ENCODE measurements at places on chromosomes 2 and 18. TPM values are rescaled to one million over a fixed set of nuclear protein-coding genes. Genes with fewer than 3 reads are reported as not detected.

DNA sequence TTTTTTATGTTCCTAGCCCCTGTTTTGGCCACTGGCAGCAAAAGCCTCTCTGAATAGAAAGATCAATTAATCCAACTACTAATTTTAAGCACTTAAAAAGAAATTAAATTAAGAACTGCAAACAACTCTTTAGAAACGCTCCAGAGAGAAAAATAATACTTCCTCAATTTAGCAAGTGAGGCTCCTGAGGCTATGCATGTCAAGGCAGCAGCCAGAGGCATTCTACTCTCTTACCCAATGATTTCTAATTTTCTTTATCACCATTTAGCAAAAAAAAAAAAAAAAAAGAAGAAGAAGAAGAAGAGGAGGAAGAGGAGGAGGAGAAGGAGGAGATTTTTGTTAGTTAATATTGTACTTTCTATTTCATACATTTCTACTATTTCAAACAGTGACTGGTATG lies 68.5 kb downstream of the TMEM237 start:
- DNase-seq = no peak

DNA sequence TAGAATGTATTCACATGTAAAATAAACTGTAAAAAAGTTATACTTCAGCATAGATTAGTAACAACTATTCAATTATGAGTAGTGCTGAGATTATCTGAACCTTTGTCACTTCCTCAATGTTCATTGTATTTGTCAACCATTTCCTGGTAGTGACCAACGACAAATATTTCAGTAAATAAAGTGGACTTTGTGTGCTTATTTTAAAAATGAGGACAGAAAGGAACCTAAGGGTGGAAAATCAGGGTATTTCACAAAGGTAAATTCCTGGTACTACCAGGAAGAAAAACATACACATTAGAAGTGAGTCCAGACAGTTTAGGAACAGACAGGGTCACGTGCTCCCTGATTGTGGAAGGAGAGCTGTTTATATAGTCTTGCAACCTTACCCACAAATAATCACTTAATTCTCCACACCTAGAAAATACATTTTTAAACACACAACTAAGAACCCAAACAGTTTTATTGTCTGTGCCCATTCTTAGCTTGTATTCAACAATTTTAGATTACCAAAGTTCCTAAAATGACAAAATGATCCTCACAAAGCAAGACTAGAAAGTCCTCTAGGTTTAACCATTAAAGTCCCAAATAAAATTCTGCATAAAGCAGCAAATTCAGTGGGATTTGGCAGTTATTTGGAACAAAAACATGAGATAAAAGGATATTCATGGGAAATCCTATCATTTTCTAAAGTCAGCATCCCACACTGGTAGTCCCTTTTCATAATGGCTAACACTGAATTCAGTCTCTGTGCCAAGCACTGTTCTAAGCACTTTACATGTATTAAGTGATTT lies 28.2 kb downstream of the PELI1 start:
- DNase-seq = no peak

DNA sequence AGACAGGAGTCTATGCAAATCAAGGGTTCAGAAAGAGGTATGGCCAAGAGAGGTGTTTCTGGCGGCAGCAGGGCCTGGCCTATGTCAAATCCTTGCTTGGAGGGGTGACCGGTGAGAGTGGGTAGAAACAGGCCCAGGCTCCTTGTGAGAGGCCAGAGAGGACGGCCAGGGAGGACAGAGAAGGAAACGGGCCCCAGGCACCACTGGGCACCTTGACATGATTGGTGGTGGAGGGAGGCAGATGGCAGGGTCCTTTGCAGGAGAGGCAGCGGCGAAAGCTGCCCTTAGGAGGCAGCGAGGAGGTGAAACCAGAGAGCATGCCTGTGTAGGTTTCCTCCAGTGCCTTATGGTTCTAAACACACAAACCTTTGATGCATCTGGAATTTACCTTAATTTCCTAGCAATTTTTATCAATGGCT lies 6.2 kb downstream of the RAMP1 start:
- no peak for DNase-seq

DNA sequence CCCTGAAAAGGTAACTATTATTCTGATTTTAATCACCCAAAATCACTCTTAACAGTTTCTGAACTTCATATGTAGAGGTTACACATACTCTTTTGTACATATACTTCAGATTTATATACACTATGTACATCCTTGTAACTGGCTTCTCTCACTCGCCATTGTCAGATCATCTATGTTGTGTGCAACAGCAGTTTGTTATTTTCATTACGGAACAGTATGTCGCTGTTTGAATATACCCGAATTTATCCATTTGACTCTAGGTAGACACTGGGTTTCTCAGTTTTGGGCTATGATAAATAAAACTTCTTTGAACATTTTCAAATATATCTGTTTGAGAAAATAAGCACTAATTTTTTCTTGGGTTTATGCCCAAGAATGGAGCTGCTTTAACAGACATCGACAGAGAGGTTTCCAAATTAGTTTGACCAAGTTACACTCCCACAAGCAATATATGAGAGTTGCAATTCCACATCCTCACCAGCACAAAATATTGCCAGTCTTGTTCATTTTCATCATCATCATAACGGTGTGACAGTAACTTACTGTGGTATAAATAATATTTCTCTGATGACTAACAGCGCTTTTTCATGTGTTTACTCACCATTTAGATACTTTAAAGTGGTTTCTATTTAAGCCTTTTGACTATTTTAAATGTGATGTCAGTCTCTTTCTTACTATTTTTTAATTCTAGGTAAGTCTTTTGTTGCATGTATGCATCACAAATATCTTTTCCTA lies 80.9 kb downstream of the SMC6 start:
- no peak for DNase-seq

GRCh38 chr2:160666154-160667060 lies 172.8 kb upstream of the RBMS1 start:
- DNase-seq = no peak

DNA sequence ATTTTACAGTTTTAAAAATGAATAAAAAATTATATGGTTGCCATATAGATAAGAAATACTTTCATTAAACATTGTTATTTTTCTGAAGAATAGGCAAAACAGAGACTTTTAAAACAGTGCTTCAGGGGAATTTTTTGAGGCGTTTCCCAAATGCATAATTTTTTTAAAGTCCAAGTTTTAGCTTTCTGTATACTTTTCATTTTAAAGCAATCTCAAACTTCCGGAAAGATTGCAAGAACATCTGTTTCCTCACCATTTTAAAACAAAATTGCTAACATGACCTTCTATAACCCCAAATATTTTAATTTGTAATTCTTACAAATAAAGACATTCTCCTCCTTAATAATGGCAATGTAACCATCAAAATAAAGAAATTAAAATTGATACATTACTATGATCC lies 15.1 kb upstream of the MBD2 start:
- DNase-seq = no peak

- DNase-seq = no peak
Measured at GRCh38 chr2:222762342-222762741, 90.9 kb downstream of the MOGAT1 start.

- no peak for DNase-seq
Measured at GRCh38 chr2:6723865-6724604, 141.7 kb downstream of the CMPK2 start.

- no peak for DNase-seq
Measured at GRCh38 chr18:40056079-40056692, 1898.8 kb upstream of the PIK3C3 start.

GRCh38 chr2:224528171-224528570 lies 57.0 kb downstream of the CUL3 start:
- DNase-seq = no peak

GRCh38 chr2:85445316-85446295 lies 27.1 kb downstream of the SH2D6 start:
- no peak for DNase-seq

GRCh38 chr2:44310287-44310686 lies 35.0 kb downstream of the SLC3A1 start:
- no peak for DNase-seq

DNA sequence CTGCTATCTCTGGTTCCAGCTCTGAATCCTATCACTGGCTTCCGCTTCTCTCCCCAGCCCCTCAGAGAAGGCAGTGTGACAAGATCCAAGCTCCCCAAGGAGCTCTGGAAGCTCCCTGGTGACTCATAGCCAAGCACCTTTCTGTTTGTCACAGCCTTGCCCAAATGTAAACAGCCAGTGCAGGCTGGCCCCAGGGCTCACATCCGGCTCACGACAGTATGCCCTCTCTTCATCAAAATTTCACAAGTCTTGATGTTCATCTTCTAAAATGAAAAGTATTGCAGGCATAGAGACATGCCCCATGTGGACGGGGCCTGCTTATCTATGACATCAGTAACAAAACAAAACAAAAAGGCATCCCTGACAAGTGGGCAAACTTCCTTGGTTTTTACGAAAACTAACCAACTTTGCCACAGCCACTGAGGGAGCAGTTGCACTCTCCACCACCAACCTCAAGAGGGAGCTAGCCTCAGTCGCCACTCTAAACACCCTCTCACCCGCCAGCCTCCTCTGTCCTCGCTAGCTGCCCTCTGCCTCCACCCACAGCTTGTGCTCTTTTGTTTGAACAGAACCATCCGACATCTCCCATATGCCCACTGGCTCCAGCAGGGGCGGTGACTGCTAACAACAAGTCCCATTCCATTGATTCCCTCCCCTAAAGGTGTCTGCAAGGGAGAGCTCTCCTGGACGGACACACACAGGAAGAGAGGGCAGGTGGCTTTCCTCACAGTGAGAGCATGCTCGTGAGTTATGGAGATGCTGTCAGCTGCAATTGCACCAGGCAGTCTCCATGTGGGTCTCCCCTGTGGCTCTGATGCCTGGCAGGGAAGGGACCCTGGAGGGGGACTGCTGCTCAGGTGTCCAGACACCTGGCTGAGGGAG lies 71.0 kb upstream of the DAPL1 start:
- DNase-seq = no peak

Gene GPBAR1
- 0.94 TPM for total RNA-seq

Gene EPHA4
- 17.7 TPM for total RNA-seq

Gene PRSS56
- total RNA-seq = not detected
